Cortex of kidney (tissue), 1 donor: ENCODE measurements at places on chromosomes 3 and 15.

- no peak for DNase-seq
Measured at GRCh38 chr3:17009826-17010225, 125.1 kb downstream of the PLCL2 start.

DNA sequence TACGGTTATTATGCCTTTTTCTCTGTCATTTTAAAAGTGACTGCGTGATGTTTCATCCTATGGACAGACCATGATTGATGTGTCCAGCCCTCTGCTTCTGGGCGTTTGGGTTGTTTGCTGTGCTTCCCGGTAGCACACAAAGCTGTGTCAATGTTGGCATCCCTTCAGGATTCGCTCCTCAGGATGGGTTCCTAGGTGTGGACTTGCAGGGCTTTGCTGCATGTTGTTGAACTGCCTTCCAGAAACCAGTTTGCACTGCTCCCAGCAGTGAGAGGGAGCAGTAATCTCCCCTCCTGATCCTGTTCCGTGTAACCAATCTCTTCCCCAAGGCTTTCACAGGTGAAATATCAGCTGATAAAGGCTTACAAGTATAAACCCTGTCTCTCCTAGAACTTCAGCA, 787 bp downstream of the TRPM1 start:
- no peak for DNase-seq

DNA sequence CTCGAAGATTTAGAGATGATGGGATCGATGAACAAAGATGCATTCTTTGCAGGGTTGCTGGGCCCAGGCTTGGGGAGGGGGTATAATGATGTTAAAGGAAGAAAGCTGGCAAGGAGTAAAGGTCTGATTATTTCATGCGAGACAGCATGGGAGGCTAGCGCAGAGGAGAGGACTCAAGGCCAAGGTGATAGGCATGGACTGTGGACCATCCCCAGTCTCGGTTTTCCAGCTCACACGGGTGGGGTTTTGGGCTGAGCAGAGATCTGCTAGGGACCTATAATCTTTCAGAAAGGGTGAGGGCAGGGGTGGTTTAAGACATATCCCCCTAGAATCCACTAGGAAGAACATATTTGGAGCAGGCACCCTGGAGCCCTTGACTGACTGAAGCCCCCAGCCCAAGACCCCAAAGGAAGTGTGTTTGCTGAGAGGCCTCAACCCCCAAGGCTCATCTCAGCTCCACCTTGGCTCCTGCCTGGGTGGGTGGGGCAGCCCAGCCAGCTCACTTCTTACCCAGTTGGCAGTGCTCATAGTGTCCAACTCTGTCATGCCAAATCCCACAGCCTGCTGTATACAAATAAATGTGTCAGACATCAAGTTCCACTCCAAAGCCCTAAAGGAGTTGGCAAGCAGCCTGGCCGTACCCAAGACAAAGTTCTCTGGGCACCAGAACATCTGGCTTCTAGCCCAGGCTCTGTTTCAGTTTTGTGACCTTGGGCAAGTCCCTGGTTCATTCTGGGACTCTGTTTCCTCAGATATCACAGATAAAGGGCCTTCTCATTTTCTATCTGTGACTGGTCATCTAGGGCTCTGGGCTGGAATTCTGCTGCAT, 17.9 kb downstream of the ACSBG1 start:
- no peak for DNase-seq

DNA sequence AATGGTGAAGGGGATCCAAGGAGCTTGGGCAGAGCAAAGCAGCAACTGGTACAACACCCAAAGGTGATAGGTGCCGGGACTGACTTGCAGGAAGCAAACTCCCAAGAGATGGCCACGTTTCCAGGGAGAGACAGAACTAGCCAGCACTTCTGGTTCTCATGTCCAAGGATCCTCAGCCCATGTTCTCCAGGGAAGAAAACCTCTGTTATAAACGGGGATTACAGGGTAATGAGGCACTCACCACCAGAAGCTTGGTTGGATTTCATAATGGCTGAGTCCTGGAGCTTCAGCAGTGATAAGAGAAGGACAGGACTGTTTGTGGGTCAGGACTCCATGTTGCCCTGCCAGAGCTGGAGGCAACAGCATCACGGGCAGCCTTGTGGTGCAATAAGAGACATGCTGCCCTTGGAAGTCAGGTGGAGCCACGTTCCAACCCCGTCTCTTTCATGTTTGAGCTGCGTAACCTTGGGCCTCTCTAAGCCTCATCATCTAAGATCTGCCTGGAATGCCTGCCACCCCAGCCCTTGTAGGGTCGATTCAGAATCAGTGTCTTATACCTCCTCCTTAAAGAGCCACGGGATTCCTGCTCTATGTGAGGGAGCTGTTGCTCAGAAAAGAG, 181.0 kb downstream of the ABHD5 start:
- no peak for DNase-seq

- DNase-seq, result no peak
Measured at GRCh38 chr15:27059610-27060202, 88.7 kb downstream of the GABRG3 start.

DNA sequence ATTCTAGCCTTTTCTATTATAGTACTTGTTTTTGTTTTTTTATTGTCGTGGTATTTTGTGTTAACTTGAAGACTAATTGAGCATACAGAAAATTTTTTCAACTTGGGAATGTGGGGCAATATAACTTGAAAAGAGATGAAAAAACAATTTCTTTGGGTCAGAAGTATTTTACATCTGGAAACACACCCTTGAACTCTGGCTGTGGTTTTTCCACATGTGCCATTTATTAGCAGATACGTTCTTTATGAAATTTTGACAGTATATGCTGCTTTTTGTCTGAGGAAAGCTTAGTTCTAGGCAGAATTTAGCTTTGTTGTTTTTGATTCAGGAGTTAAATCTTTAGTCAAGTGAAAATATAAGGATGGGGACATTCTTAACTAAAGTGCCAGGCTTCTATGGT, 44.7 kb downstream of the TCF12 start:
- DNase-seq, result no peak

GRCh38 chr3:148254402-148254801, 443.3 kb upstream of the AGTR1 start:
- DNase-seq, result no peak

- DNase-seq, result no peak
Measured at GRCh38 chr3:45345846-45346580, 42.4 kb upstream of the LARS2 start.

GRCh38 chr15:94584833-94585244, 353.5 kb downstream of the MCTP2 start:
- no peak for DNase-seq

DNA sequence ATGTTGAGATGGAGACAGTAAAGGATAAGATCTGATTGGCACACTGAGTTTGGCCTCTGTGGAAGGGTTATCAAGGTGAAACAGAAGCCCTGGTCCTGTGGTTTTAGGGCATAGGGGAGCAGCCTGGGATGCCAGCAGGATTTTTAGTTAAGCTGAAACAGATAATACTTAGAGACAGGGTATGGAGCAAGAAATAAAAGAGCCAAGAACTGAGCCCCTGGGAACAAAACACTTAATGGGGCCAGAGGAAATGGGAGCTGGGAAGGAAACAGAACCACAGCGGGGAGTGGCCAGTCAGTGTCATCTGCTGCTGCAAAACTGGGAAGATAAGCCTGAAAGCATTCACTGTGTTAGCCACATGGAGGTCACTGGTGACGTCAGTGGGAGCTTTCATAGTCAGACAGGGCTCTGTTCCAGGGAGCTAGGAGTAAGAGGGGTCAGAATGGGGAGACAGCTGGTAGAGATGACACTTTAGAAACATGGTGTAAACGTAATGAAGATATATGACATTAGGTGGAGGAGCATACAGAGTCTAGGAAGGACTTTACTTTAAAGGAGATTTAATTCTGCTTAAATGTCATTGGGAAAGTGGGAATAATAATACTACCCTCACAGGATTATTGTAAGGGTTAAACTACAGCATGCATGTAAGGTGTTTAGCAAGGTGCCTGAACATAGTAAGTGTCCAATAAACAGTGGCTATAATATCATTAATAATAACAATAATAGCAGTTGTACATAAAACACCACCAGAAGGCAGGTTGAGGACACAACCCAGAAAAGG, 172.7 kb upstream of the CTNNB1 start:
- DNase-seq, result no peak

DNA sequence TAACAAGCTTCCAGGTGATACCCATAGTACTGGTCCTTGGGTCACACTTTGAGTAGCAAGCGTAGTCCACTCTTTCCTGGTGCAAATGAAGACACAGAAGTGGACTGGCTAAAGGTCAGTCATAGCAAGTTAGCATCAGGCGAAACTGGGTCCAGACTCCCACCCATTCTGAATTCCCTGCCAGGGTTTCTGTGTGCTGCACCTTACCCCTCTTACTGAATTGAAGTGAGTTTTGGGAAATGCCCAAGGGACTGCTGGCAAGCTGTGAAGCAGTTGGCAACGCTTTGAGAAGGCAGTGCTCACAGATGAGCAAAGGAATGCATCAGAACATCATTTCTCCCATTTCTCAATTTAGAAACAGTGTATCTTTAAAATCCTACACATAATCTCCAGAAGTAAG, 1.8 kb upstream of the LSG1 start:
- DNase-seq, result no peak

DNA sequence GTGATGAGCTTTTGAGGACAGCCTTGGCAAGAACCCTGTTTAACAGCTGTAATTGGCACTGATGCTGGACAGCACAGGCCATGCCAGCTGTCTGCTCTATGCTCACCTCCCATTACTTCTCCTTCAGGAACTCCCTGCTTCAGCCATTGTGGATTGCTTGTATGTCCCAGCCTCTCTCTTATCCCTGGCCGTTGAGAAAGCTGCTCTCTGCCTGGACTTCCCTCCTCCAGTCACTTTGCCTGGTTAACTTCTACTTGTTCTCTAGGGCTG, 444.5 kb downstream of the EPHB1 start:
- DNase-seq, result no peak

- DNase-seq, result no peak
Measured at GRCh38 chr15:34701536-34701935, 53.3 kb downstream of the GJD2 start.

DNA sequence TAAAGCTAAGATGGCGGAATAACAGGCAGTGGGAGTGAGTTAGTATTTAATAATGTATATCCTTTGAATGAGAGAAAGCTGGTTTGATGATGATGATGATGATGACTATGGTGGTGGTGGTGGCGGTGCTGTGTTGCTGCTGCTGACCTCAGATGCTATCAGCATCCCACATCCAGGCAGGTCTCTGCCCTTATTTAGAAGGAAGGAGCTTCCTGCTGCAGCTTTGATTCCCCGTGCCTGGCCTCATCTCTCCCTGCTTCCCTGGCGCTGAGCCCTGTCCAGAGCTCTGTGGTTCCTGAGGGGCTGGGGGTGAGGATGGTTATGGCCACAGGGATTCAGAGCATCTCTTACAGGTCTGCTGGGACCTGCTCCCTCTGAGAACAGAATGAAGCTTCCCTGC, 73.1 kb downstream of the RAB11A start:
- DNase-seq, result no peak

- no peak for DNase-seq
Measured at GRCh38 chr15:67723294-67724024, 101.8 kb upstream of the SKOR1 start.

DNA sequence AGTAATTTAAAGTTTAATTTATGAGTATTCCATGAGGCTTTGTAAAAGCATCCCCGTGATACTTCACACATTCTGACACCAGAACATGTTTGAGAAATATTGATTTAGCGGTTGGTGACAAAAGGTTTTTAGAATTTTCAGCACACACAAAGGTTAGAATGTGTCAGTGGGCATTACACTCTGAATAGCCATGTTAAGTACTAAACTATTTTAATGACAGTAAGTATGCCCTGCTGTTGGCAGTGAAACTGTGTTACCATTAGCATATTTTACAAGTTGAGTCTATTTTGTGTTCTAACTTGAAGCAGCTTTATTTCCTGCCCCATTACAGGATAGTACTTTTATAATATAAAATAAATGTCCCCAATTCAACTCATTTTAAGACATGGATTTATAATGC, 66.5 kb downstream of the ADAMTSL3 start:
- no peak for DNase-seq

DNA sequence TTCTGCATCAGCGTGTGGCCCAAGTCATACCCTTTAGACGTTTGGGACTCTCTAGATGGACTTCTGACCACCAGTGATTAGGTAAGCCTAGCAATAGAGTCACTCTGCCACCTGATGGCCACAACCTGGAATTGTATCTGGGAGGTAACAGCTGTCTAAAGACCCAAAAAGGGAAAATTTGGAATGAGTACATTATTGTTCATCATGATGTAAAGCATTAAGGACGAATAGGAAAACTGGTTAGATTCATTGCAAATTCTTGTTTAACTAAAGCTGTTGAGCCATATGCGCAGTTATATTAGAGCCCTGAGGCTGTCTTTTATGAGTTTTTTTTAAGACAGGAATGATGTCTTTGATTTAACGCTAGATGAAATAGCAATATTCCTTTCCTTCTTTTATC, 63.6 kb downstream of the FAM81A start:
- no peak for DNase-seq

GRCh38 chr3:134619884-134620445, 30.9 kb downstream of the KY start:
- no peak for DNase-seq

DNA sequence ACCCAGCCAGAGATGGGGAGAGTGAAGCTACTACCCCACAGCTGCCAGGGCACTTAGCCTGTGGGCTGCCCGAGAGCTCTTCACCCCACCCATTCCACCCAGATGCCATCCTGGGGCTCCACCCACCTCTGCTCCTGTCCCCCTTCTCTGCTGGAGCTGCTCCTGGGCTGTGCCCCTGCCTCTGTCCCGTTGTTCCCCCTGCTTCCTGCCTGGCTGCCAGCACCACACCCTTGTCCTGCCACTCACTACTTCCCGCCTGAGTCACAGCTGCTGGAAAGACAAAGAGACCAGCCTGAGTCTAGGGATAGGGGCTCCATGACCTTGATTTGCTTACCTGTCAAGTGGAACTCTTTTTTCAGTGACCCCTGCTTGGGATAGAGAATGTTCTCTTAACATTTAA, 12.4 kb downstream of the GNAI2 start:
- DNase-seq, result no peak

- no peak for DNase-seq
Measured at GRCh38 chr3:151101270-151101969, 16.0 kb downstream of the MED12L start.

DNA sequence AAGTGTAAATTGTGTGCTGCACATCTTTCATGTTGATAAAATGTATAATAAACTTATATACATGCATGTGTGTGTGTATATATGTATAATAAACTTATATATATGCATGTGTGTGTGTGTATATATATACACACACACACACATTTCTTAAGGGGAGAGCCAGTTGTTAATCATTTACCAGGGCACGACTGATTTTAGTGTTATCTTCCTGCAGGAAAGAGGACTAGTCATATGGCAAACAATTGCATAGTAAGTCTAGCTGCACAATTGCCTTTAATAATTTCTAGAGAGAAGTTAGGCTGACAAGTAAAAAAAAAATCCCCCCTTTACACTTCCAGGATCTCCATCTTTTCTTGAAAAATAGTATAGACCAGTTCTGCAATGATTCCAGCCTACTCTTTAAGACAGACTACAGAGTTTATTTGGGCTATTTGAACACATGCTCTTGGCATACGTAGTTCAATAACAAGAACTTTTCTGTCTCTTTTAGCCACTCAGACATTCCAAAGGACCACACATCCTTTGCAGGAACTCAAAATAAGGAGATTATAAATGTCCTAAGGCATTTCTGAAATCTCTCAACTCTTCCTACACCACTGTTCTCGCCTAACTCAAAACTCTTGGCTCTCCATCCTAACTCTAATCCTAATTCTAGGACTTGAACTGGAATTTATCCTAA, 163.6 kb upstream of the SETMAR start:
- no peak for DNase-seq
